ENCODE measurements at places on chromosomes 5 and 9.
A peak's percentile ranks its signal among the peaks of the same experiment; 100 is the strongest.

DNA sequence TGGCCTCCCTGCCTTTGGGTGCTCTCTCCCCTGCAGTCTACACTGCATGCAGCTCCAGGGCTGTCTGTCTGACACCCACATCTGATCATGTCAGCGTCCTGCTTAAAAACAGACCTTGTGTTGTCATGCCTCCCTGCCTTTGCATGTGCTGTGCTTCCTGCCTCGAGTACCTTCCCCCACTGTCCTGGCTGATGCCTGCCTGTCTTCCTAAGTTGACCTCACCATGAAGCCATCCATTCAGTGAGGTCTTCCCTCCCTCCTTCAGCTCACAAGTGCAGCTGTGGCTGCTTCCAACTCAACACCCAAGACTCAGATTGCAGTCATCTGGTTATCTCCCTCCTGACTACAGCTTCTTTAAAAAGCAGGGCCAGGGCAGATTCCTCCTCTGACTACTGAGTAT, 5.5 kb downstream of the ANGPTL2 start:
- no peak for DNase-seq

GRCh38 chr5:179195561-179196404, 135.6 kb downstream of the ZNF354C start:
- DNase-seq = no peak

DNA sequence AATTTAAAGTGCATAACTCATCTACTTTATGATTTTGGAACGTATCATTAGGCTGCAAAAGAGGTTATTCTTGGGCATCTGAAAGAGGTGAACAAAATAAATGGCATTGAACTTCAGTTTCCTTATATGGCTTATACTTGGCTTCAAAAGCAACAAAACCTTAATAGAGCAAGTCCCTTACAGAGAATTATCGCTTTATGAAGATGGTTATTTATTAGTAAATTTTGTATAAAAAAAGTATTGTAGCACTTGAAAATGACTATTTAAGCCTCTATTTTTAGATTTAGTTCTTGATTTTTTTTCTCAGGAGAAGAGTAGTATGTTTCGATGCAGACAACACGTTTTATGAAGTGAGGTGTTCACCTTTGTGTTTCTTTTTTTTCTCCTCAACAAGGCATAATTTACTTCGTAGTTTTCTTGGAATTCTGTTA, 2.0 kb downstream of the ERBIN start:
- DNase-seq = no peak

DNA sequence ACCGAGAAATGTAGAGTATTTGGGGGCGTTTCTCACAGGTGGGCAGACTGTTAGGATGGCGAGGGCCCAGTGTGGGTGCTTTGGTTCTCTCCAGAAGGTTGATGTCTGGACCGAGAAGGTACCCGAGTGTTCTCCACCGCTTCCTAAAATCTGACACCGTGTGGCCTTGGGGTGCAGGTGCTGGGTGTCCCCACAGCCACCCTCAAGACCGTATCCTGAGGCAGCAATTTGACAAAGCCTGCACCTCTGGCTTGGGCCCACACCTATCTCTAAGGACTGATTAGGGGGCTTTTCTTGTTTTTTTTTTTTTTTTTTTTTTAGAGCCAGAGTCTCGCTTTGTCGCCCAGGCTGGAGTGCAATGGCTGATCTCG, 1.3 kb downstream of the PPP1R26 start:
- no peak for DNase-seq

DNA sequence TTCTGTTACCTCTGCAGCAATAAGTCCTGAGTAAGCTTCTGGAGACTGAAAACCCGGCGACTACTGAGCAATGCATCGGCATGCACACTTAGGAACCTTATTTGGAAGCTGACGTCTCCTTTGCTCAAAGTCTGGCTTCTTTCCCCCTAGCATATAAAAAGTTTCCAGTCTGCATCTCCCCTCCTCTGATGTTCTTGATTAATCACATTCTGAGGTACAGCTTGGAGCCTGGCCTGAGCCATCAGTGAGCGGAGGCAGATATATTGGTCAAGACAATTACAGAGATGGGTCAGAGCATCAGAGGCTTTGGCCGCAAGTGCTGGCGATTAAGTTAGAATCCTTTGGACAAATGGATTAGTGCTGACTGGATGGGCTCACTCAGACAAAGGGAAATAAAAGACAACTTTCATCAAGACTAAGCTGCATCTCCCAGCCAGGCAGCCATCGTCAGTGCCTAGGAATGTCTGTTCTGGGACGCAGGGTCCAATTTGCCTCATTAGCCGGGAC, 140.7 kb downstream of the MTX3 start:
- no peak for DNase-seq

- no peak for DNase-seq
These were observed 1.1 kb upstream of the TRIM41 start for GRCh38 chr5:181221792-181222629.

DNA sequence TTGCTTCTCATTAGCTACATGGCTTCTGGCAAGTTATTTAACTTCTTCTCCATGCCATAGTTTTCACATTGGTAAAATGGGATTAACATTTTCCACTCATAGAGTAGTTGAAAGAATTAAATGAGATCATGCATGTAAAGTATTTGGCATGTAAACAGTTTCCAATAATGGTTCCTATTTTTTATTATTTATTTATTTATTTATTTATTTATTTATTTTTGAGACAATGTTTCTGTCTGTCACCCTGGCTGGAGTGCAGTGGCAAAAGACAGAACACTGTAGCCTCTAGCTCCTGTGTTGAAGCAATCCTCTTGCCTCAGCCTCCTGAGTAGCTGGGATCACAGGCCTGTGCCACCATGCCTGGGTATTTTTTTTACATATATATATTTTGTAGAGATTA, 117.7 kb downstream of the DOCK2 start:
- DNase-seq = no peak

DNA sequence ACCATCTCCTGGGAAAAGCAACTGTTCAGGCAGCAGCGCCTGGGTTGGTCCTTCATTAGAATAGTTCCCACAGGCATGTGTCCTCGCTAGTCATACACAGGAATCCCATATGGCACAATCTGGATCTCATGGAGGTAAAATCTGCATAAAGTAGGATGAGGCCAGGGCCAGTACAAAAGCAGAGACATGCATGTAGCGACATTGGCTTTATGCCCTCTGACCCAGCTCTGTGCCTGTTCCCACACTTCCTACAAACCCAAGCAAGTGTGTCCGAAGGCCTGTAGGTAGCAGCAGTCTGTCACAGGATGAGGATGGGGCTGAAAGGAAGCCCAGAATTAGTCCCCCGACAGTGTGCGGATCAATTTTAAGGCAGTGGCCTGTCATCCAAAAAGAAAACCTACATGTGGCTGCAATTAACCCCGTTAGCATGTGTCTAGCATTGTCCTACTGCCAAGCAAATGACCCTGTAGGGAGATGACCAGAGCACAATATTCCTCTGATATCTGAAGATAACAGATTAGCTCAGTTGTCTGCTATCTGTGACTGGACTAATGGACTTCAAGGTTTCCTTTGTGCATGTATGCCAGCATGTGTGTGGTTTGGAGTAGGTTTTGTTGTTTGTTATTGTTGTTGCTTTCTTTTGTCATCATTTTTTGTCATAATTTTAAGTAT, 178.8 kb downstream of the TMEM161B start:
- no peak for DNase-seq

- DNase-seq = no peak
These were observed 6.5 kb downstream of the MCIDAS start for GRCh38 chr5:55220433-55221185.

- DNase-seq = no peak
These were observed 129.7 kb downstream of the ARL15 start for GRCh38 chr5:54180630-54181031.

- DNase-seq = no peak
These were observed 1018.4 kb upstream of the ARRDC3 start for GRCh38 chr5:92401492-92401891.

GRCh38 chr9:16175461-16175860, 622.6 kb downstream of the CCDC171 start:
- no peak for DNase-seq

GRCh38 chr5:105632043-105632442, 2038.7 kb downstream of the EFNA5 start:
- no peak for DNase-seq

DNA sequence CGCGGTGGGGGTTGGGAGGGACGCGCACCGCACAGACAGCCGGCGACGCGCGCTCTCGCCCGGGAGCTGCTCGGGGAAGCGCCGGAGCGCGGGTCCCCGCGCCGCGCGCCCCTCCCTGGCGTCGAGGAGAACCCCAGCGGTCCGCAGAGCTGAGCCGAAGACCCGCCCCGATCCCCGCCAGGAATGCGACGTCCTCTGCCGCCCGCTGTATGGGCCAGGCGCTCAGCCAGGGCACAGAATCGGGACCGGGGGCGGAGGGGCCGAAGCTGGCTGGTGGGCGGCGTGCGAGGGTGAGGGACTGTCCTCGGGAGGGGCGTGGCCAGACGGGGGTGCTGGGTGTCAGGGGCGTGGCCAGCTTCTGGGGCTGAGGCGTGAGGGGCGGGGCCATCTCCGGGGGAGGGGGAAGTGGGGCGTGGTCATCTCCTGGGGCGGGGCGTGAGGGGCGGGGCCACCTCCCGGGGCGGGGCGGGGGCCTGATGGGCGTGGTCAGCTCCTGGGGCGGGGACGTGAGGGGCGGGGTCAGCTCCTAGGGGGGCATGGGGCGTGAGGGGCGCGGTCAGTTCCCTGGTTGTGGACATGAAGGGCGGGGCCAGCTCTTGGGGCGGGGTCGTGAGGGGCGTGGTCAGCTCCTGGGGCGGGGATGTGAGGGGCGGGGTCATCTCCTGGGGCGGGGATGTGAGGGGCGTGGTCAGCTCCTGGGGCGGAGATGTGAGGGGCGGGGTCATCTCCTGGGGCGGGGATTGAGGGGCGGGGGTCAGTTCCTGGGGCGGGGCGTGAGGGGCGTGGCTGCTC, 965 bp downstream of the PTGDS start:
- peak; percentile 55 for DNase-seq

All from GM18507 (cell line).